ENCODE measurements at places on chromosomes 6 and 20.

- DNase-seq, result no peak
Measured at GRCh38 chr20:371755-372542, 8.6 kb upstream of the TRIB3 start.

DNA sequence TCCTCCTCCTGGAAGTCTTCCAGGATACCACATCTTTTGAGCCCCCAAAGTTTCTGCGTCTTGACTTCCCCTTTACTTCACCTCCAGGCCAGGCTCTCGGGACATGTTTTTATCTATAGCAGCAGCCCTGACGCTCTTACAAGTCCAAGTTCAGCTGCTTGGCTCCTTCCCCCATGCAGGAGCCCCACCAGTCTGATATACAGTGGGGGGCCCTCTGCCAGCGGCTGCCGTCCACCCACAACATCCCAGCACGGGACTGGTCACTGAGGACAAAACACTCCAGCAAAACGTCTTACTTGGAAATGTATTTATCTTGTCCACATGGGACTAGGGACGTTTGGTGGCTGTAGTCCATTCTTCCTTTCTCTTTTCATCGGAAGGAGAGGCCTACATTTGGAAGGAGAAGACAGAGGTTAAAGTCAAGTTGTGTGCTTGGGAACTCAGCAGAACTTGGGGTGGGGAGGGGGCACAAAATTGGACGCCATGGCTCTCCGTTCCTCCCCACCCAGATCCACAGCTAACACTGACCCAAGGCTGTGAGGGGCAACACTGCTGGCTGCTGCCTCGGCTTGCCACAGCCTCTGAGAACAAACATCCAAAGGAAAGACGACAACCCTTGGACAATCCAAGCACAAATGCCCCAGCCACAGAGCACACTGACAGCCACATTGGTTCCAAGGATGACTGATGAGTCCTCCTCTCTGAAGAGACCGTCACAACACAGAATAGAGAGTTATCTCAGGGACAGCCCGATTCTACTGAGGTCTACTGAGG, 79.2 kb downstream of the PRND start:
- DNase-seq, result no peak

DNA sequence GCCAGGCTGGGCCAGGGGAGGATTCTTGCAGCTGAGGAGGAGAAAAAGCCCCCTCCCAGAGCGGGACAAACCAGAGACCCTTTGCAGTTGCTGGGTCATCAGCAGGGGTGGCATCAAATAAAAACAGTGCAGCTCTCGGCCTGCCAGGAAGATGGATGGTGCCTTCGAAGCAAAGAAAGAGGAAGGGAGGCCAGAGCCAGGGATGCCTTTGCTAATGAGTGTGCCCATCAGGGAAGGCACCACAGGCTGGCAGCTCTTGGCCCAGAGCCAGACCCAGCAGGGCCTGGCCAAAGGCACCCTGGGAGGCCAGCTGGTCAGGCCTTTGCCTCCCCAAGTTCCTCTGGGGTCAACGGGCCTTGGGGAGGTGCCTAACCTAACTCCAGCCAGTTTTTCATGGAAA, 26.3 kb upstream of the ZNF318 start:
- no peak for DNase-seq

DNA sequence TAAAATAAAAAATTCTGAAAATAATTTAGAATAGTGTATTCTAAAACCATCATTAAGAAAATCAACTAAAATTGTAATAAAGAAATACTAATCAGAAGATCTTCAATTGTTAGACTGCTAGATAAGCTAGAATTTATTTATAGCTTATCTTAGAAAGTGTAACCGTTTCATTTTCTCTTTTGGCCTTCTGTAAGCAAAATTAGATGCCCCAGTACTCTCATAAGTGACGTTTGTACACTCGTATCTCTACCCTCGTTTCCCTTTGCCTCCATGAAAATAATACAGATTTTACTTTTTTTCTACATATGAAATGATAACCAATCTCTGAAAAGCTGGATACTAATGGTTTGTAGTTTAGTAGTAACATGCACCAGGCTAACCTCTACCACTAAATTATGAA, 19.8 kb downstream of the DSE start:
- no peak for DNase-seq

- DNase-seq, result no peak
Measured at GRCh38 chr6:151464702-151465101, 12.8 kb upstream of the RMND1 start.

GRCh38 chr6:3867641-3868502, 18.7 kb downstream of the FAM50B start:
- DNase-seq, result no peak

DNA sequence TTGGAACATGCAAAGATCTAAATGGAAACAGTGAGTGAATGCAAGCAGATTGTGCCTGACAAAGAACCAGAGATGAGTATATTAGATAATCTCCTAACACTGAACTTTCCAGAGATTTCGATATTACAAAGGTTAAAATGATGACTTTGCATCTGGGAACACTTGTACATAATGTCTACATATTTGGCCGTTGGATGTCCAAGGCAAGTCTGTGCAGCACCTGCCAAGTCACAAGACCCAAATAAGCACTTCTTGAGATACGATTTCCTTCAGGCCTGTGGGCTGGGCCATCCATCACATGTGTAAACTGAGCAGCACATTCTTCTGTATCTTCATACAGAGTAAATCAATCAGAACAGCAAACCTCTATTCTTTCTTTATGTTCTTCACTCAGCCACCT, 32.5 kb upstream of the SMLR1 start:
- no peak for DNase-seq

All from T-helper 2 cell (primary cell).